ENCODE measurements at places on chromosomes 7 and 10.
A peak's percentile ranks its signal among the peaks of the same experiment; 100 is the strongest.

- no peak for DNase-seq
Measured at GRCh38 chr10:131846240-131847101, 54.3 kb upstream of the PPP2R2D start.

- DNase-seq = no peak
Measured at GRCh38 chr7:106129291-106129690, 17.2 kb upstream of the SYPL1 start.

DNA sequence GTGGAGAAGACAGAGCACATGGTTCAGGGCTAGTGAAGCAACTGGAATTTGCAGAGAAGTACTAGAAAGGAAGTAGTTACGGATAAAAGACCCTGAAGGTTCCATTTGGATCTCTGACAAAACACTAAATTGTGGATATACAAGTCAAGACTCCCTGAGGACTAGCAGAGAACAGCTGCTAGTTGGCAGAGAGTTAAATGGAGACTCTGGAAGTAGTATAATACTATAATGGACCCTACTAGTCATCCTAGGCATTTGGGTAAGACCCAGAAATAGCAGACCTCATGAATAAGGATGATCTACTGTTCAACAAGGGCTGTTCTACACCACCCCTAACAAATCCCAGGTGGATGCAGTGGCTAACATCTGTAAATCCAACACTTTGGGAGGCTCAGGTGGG, 19.1 kb downstream of the MCMBP start:
- no peak for DNase-seq

GRCh38 chr10:86311190-86311589, 55.4 kb downstream of the GRID1 start:
- no peak for DNase-seq

DNA sequence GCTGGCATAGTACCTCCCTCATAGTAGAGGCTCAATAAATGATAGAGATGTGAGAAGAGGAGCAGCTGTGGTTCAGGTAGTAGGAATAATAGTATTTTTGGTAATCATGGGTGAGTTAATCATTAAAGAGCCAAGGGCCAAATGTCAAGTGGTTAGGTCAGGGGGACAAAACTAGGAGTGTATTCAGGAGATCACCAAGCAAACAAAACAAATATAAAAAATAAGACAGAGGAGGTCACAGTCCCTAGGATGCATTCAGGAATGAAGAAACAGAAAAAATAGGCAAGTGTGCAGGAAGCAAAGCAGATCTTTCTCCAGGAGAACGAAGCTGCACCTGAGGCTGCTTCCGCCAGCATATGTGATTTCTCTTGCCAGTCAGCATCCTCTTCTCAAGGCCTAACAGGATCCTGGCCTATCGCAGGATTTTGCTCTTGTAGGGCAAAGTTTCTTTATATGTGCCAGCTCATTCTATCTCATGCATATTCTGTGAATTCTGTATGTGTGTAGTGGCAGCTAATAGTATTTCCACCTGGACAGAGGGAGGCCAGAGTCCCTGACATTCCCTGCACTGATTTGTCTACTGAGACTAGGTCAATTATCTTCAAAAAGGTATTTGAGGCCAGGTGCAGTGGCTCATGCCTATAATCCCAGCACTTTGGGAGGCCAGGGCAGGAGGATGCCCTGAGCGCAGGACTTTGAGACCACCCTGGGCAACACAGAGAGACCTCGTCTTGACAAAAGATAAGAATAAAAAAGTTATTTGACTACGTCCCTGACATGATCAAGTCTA, 82.7 kb downstream of the AKR1D1 start:
- DNase-seq = no peak

- no peak for DNase-seq
Measured at GRCh38 chr7:98056580-98056979, 50.1 kb upstream of the LMTK2 start.

- no peak for DNase-seq
Measured at GRCh38 chr7:99944497-99945070, 15.2 kb upstream of the GJC3 start.

- no peak for DNase-seq
Measured at GRCh38 chr10:126561921-126562680, 108.4 kb downstream of the C10orf90 start.

DNA sequence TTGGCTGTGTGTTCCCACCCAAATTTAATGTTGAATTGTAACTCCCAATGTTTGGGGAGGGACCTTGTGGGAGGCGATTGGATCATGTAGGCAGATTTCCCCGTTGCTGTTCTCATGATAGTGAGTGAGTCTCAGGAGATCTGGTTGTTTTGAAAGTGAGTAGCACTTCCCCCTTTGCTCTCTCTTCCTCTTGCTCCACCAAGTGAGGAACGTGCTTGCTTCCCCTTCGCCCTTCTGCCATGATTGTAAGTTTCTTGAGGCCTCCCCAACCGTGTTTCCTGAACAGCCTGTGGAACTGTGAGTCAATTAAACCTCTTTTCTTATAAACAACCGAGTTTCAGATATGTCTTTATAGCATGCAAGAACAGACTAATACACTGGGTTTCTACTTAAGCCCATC, 176.3 kb downstream of the CDK14 start:
- DNase-seq = no peak

DNA sequence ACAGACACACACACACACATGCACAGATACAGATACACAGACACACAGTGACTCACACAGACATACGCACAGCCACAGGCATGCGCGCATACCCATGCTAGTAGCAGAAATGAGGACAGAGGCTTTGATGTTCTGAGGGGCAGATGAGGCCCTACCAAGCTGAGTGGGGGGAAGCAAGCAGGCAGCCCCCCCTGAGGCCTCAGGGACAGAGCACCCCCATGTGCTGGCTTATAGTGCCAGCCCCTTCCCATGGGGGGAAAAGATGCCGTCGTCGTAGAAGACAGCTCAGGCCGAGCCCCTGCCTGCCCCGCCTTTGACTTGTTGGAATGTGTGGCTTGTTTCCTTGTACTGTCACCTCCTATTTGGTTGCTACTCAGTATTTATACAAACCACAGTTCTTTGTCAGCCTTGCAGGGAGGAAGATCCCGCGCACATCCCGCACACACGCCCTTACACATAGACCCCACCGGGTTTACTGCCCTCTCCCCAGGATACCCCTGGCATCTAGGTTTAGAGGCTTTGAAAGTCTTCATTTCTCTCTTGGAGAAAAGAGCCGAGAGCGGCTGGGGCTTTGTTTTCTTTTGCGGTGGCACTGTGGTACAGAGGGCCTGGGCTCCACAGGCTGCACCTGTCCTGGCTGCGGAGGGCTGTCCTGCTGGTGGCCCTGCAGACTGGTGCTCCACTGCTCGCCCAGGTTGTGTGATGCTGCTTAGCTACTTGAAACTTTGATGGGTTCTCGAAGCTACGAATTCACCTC, 112.5 kb downstream of the DOCK1 start:
- DNase-seq = no peak

- DNase-seq = no peak
Measured at GRCh38 chr10:123150271-123150985, 2.5 kb downstream of the HMX2 start.

GRCh38 chr7:26370011-26370410, 78.3 kb downstream of the SNX10 start:
- no peak for DNase-seq

DNA sequence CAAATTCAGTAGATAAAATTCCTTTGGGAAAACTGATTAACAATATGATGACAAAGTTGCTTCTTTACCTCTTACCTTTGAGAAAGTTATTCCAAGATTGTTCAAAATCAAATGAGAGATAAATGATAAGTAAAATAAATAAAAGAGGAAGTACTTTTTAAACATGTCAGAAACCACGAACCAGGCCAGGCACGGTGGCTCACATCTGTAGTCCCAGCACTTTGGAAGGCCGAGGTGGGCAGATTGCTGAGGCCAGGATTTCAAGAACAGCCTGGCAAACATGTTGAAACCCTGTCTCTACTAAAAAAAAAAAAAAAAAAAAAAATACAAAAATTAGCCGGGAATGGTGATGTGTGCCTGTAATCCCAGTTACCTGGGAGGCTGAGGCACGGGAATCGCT, 296.6 kb downstream of the HGF start:
- no peak for DNase-seq

GRCh38 chr10:133278577-133279265, 2.1 kb upstream of the ADAM8 start:
- no peak for DNase-seq

GRCh38 chr7:96041171-96041570, 268.8 kb downstream of the DYNC1I1 start:
- no peak for DNase-seq

DNA sequence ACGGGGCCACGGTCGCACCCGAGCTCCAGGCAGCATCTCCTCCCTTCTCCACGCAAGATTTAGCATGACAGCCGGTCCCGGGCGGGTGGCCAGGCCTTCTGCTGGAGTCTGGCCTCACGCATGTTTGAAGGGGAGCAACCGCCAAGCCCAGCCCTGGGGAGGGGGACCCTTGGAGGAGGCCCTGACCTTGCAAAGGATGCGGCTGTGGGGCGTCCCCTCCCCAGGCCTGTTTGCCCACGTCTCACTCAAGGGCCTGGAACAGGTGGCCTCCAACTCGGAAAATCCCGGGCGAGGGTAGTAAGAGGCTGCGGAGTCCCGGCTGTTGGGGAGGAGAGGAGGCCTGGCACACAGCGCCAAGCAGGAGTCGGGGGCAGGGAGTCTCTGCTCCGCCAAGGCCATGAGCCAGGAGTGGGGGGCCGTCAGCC, 50.6 kb upstream of the DPYSL4 start:
- DNase-seq = no peak

GRCh38 chr7:16891338-16891737, 9.6 kb upstream of the AGR3 start:
- DNase-seq = peak; percentile 11

GRCh38 chr7:130141884-130142653, 63.1 kb downstream of the TMEM209 start:
- DNase-seq = no peak

GRCh38 chr7:98365863-98366561, 34.9 kb downstream of the BAIAP2L1 start:
- DNase-seq = no peak

DNA sequence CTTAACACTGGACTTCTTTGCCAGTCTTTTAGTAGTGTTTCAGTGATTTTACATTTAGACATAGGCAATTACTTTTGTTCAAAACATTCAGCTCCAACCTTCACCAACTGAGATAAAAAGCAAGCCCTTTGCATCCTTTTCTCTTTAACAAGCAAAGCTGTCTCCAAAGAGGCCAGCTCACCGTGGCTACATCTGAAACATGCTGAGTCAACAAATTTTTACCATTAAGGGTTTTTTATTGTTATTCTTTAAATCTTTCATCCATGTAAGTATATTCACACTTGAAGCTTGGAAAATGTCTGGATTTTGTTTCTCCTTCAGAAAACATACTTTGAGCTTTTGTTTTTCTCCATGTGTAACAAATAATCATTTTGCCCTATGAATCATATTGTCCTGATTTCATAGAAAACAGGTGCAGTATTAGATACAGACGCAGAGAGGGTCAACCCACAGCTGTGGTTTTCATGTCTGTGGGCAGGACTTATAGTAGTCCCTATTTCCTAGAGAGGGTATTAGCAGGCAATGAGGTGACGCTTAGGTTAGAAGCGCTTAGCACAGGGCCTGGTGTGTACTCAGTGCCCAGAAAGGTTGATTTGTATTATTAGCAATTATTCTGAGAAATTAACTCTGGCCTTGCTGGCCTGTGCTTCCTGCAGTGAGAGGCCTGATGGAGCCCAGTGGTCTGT, 99.5 kb downstream of the MKI67 start:
- no peak for DNase-seq

GRCh38 chr10:131933016-131933695, 32.3 kb downstream of the PPP2R2D start:
- no peak for DNase-seq
